Activated T-helper 1 cell treated with anti-CD3 and anti-CD28 coated beads, Interleukin-12 subunit alpha, Interleukin-12 subunit beta, Interleukin-2, Interleukin-4 antibody, amounts not matched to agents 30 ng/mL and 10 ng/mL and 1 ng/mL, durations not matched to agents 14 hours and 24 hours and 36 hours (primary cell): ENCODE measurements at places on chromosomes 13 and 19. TPM values are rescaled to one million over a fixed set of nuclear protein-coding genes. Genes with fewer than 3 reads are reported as not detected.

DNA sequence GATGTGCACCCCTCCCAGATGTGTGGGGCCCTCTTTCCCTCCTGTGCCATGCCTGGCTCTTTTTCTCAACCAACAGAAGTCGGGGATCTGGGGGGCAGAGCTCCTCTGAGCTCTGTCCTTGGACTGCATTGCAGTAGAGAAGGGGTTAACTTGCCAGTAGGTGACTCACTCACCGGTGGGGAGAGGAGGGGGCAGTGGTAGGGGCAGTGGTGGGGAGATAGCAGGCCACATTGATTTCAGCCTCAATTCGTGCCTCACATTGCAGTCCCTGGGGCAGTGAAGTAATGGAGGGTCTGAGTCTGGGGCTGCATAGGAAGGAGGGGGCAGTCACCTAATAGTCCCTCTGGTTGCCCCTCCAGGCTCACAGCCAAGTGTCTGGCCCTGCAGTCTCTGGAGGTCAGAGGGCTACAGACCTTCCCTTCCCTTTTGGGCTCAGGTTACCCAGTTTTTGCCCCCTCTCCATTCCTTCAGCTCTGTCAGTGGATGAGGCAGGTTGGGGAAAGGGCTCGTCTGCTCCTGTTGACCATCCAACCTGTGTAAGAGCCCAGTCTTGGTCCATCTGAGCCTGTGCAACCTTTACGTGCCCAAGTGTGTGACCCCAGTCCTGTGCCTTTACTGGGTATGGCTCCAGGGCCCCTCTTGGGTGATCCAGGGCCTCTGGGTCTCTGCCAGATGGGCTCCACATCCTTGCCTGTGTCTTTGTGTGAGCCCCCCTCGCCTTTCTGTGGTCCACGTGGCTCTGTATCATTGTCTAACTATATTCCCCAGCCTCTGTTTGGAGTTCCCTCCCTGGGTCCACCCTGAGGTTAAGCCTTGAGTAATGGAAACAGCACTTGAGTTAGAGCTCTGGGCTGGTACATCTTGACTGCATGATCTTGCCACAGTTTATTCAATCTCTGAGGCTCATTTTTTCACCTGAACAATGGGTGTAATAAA is 13.0 kb downstream of the CIC start:
- H3K27ac ChIP-seq = no peak overlapping the region
- peaks cover 5% of the 10 kb centered on the region for H3K36me3 ChIP-seq
- no peak overlapping the region for H3K4me3 ChIP-seq
- no peak for DNase-seq

DNA sequence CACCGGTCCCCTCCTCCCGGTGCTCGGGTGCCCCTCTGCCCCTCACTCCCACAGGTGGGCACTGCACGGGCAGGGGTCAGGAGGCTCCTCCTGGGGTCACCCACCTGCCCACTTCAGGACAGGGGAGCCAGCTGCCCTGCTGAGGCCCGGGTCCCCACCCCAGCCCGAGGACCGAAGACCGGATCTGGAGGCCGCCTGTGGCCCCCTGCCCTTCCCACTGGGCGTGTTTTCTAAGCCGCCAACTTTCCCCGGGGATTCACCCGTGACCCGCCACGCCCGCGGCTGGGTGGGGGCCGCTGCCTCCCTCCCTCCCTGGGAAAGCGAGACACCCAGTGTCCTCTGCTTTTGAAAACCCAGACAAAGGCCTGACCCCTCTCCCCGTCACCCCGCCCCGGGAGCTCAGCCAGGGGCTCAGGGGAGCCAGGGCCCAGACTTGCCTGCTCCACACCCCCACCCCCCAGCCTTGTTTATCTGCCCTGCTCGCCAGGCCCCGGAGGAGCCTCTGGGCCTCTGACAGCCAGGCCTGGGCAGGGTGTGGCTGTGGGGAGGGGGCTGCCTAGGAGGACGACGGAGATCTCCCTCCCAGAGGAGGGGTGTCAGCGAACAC is 1.3 kb downstream of the PALM start:
- no peak overlapping the region for H3K4me3 ChIP-seq
- no peak overlapping the region for H3K27ac ChIP-seq
- H3K36me3 ChIP-seq = peaks cover 2% of the 10 kb centered on the region
- DNase-seq = no peak

The SMIM44 gene
- not detected in 2 replicates for total RNA-seq

DNA sequence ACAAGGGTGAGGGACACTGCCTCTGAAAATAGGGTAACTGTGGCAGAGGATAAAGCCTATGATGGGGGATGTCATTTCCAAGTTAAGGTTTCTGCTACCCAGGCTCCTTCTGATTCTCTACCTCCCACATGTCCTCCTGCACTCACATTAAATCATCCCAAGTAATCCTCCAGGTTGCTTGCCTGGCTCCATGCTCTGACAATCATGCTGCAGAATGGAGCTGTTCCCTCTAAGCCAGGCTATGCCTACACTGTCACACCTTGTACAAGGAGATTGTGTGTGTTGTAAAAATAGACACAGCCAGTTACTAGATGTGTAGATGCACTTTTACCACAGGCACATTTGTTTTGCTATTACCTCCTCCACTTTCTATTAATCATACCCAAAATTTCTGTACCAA is 8.0 kb downstream of the ZNF416 start:
- peaks cover 44% of the 10 kb centered on the region for H3K36me3 ChIP-seq
- H3K4me1 ChIP-seq = no peaks in the 10 kb centered on the region
- H3K27me3 ChIP-seq = no peaks in the 10 kb centered on the region
- no peak overlapping the region for H3K27ac ChIP-seq
- no peak for DNase-seq
- no peak overlapping the region for H3K4me3 ChIP-seq

The C1QTNF9B gene
- total RNA-seq = not detected in 2 replicates

DNA sequence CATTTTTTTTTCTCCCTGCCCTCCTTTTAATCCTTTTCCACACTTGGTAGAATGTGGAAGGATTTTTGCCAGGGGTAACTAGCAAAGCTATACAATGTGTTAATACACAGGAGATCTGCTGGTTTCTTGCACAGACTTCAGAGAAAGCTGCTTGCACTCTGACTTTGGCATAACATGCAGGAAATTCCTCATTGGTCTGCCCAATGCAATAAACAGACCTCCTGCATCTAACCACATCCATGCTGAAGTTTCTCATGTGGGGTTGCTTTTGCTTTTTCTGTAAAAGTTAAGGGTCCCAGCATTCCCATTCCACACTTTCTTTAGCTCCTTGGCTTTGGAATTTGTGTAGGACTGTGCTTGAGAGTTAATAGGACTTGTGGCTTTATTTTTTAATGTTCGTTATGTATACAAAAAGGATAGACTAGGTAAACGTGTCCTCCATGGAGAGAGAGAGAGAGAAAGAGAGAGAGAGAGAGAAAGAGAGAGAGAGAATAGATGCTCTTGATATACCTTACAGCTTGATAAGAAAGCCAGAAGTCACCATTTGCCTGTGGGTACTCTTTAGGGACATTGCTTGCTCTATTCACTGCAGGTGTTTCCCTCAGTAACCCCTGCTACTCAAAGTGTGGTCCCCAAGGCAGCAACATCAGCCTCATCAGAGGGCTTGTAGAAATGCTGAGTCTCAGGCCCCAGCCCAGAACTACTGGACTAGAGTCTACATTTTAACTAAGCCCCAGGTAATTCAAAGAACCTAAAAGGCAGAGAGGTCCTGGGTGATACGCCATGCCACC is 170.5 kb downstream of the SHISA2 start:
- peaks cover 62% of the 10 kb centered on the region for H3K4me1 ChIP-seq
- H3K27me3 ChIP-seq = peaks cover 5% of the 10 kb centered on the region
- no peak for DNase-seq
- no peak overlapping the region for H3K4me3 ChIP-seq
